ENCODE measurements at places on chromosomes 6 and 20.

GRCh38 chr6:5162355-5162754, 77.2 kb downstream of the PPP1R3G start:
- DNase-seq: no peak

- DNase-seq: no peak
Measured at GRCh38 chr6:17353440-17354175, 39.8 kb upstream of the CAP2 start.

DNA sequence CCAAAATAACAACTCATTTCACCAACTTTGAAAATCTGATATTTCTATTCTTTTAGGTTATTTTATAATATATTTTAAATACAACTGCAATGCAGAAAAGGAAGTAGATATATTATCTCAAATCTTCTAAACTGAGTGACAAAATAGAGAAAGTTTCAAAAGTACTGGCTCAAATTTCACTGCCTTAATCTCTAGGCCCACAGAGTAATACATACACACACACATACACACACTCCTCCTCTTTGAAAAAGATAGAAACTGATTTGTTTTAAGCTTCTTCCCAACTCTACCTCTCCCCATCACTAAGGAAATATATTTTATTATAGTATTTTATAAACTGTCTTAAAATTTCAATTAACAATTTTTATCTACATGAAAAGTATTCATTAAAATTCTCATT, 36.2 kb downstream of the ARHGAP18 start:
- DNase-seq: no peak

DNA sequence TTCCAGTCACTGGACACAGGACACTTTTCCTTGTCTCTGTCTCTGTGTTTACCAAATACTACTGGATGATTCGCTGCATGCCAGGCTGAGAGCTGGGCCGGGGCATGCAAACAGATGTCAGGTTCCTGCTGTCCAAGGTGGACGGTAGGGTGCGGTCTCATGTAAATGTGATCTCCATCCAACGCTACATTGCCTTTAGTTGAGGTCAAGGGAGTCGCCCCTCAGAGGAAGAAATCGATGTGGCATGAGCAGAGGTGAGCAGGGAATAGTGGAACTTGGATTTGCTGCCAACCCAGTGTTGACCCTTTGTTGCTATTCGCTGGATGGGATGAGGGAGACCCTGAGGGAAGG, 9.8 kb upstream of the TOX2 start:
- no peak for DNase-seq

- DNase-seq: no peak
Measured at GRCh38 chr6:29925727-29926412, 16.5 kb upstream of the HLA-A start.

DNA sequence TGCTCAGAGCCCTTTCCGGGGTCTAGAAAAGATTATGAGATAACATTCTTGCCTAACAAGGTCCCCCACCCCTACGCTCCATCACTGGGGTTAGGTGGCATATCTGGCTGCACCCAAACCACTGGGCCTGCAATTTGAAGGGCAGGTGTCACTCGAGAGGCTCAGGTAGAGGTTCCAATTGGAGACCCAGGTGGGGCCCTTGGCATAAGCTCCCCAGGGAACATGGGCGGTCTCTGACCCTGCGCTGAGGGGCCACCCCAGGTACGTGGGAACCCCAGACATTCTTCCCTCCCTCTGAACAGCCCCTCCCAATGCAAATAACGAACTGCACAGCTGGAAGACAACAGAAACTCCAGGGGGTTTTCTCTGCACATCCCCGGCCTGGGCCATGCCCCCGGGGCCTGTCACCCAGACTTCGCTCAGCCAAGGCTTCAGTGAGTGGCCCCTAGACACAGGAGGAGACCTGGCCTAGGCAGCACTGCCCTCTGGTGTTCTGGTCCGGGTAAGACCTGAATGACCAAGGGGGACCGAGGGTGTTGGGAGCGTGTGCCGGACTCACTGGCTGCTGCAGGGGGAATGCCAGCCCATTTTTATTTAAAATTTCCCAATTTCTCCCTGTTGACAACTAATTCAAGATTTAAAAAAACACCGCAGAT, 47.5 kb downstream of the DSTN start:
- DNase-seq: no peak

DNA sequence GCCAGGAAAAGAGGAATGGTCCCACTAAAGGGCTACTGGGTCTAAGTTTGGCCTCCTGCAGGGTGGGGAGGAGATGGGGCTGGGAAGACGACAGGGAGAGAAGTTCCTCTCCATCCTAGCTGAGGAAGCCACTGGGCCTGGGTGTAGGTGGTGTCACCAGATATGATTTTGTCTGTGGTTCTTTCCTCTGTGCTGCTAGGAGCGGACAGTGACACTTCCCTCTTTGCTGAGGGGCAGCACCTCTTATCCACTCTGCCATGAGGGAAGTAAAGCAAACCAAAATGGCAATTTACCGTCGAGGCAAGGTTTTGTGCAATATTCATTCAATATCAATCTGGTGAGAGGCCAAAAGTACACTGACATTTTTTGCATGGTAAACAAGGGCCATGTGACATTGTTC, 33.0 kb upstream of the NR2E1 start:
- no peak for DNase-seq

DNA sequence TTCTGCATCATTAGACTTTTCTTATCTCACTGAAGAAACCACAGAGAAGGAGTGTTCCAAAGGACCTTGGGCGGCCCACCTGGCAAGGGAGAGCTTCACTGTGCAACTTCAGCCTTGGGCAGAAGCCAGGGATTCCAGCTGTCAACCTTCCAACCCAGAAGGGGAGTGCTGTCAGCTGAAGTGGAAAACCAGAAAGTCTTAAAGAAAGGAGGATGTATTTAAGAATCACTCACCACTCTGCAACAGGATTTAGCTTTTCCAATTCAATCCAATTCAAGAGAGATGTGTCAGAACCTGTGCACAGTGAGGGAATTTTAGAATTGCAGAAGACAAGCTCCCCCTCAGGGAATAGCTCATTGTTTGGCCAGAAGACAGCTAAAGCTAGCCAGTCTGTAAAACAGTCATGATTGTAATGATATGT, 553.7 kb downstream of the CD83 start:
- DNase-seq: no peak
